ENCODE measurements at places on chromosomes 6 and 20.

- DNase-seq = no peak
Measured at GRCh38 chr6:64996301-64996700, 710.7 kb downstream of the EYS start.

DNA sequence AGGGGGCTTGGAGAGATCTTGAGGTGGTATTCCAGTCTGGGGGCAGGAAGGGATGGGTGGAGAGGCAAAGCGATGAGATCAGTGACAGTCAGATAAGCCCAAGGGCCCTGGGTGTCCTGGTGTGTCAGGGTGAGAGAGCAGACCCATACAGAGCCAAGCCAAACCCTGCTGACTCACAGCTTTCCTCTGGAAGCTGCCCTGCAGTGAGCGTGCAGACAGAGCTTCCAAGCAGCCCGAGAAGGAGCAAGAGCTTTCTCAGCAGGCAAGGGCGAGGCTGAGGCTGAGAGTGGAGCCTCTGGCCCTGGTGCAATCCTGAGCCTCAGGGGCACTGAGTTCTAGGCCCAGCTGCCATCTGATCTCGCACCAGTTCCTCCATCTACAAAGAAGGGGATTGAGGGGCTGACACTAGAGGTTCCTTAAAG, 91.1 kb upstream of the HIVEP1 start:
- DNase-seq = no peak

DNA sequence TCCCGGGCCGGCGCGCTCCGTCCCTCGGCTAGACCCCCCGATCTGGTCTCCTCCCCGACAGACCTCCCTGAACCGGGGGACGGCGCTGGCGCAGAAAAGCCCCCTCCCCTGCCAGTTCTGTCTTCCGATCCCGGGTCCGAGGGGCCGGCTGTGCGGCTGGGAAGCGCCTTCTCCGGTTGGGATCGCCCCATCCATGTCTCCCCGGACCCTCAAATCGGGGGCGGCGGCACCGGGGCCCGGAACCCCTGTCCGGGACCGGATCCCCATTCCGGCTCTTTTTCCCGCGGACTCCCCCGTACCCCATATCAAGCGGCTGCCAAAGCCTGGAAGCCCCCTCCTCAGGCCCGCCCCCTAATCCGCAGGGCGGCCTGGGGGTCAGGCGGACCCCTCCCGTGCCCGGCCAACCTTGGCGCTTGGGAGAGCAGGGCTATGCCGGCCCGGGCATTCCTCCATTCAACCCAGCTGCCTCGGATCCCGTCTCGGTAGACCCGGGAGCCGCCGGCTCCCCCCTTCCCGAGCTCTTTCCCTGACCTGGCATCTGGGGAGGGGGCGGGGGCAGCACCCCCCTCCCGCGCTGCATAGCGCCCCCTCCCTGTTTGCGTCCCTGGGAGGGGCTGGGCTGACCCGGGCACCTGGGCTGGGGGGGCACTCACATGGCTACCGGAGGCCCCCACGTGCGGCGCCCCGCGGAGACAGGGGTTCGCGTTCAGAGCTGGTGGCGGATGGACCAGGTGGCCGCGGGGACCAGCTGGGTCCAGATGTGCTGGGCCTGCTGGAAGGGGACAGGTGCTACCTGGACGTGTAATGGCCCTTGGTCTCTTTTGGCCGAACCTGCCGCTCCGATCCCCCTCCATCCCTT, 643 bp downstream of the DLGAP4 start:
- no peak for DNase-seq

GRCh38 chr6:110890288-110890687, 15.7 kb downstream of the AMD1 start:
- DNase-seq = no peak

GRCh38 chr6:53192682-53193188, 44.1 kb upstream of the GCM1 start:
- no peak for DNase-seq

Measured in NCI-H187 (cell line).